T-cell (primary cell): ENCODE measurements at places on chromosomes 4 and X. TPM values are rescaled to one million over a fixed set of nuclear protein-coding genes. Genes with fewer than 3 reads are reported as not detected.

The ARAP2 gene
- 59.6 TPM for total RNA-seq

The SETD7 gene
- 6.5 TPM for total RNA-seq

The GRIPAP1 gene
- total RNA-seq, result 104 TPM

The FRMD7 gene
- total RNA-seq, result not detected

The NFXL1 gene
- 11.6 TPM for total RNA-seq

The GLOD5 gene
- total RNA-seq, result not detected

The CSN1S1 gene
- total RNA-seq, result not detected

The CXCL13 gene
- not detected for total RNA-seq

The FABP2 gene
- total RNA-seq, result not detected
